ENCODE measurements at places on chromosomes 3 and 15. TPM values are rescaled to one million over a fixed set of nuclear protein-coding genes. Genes with fewer than 3 reads are reported as not detected.

HEG1 gene
- 18.0 TPM for polyA plus RNA-seq

TPRG1 gene
- 3.7 TPM for polyA plus RNA-seq

LDHAL6B gene
- not detected for polyA plus RNA-seq

GNAT1 gene
- 0.16 TPM for polyA plus RNA-seq

TEX55 gene
- 0.06 TPM for polyA plus RNA-seq

TRA2B gene
- polyA plus RNA-seq, result 61.2 TPM

ZSCAN29 gene
- 6.4 TPM for polyA plus RNA-seq

CELSR3 gene
- polyA plus RNA-seq, result 0.71 TPM

SLC15A2 gene
- polyA plus RNA-seq, result 8.5 TPM

ZNF660 gene
- 1.1 TPM for polyA plus RNA-seq

ONECUT1 gene
- polyA plus RNA-seq, result not detected

MYEF2 gene
- 13.1 TPM for polyA plus RNA-seq

MYO5C gene
- 11.1 TPM for polyA plus RNA-seq

CDC25A gene
- polyA plus RNA-seq, result 0.87 TPM

RASL12 gene
- polyA plus RNA-seq, result 14.8 TPM

ZBED2 gene
- 3.4 TPM for polyA plus RNA-seq

FAM3D gene
- polyA plus RNA-seq, result 9.0 TPM

ADAMTS17 gene
- 1.6 TPM for polyA plus RNA-seq

ZPLD1 gene
- polyA plus RNA-seq, result not detected

NDN gene
- 24.5 TPM for polyA plus RNA-seq
